Adipocyte (in vitro differentiated cells): ENCODE measurements at places on chromosomes 2 and 18.
A peak's percentile ranks its signal among the peaks of the same experiment; 100 is the strongest.

DNA sequence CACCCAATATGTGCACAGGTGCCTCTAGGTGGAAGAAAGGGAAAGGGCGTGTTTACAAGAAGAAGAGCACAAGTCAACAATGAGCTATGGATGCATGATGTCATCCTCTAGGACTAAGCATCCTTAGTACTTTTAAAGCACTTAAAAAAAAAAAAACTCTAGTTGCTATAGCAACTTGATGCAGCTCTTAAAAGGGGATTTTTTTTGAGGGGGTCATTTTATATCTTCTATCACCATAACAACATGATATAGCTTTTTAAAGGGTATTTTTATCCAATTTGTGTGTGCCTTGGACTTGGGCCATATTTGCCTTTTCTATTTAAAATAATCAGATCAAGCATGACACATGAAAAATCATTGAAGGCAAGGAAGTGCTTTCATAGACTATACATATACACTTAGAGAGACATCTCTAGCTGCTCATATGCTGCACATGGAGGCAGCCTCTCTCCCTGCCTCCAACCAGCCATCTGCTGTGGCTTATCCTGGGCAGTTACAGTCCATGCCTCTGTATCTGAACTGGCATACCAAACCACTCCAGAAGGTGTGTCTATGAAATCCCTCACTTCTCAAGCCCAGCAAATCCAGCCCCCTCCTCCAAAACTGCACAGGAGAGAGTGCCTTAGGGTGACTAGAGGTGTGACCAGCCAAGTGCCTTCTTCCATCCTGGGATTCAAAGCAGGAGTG lies 165.4 kb downstream of the MSH2 start:
- no peak for DNase-seq

- DNase-seq: peak; percentile 40
Measured at GRCh38 chr2:64697297-64698176, 43.8 kb upstream of the SERTAD2 start.

GRCh38 chr2:43110442-43110871 lies 115.9 kb downstream of the ZFP36L2 start:
- peak; percentile 67 for DNase-seq

DNA sequence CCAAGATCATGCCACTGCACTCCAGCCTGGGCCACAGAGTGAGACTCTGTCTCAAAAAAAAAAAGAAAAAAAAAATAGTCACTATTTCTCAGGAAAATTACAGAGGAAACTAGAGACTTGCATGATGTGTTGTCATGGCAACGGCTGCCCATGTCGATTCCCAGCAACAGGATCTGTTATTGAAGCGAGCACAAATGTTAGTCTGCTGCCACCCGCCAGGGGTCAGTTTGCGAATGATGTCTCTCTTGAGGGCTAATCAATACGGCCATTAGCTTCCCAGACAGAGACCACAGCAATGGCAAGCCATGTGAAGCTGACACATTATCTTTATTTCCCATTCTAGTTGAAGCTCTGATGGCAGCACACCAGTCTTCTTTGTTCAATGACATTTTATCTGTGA lies 32.4 kb upstream of the ACYP2 start:
- DNase-seq: no peak

GRCh38 chr2:20671036-20671735 lies 4.2 kb downstream of the GDF7 start:
- no peak for DNase-seq

GRCh38 chr2:42562474-42563144 lies 5.8 kb upstream of the MTA3 start:
- no peak for DNase-seq

- DNase-seq: peak; percentile 27
Measured at GRCh38 chr18:13372531-13372951, 154.0 kb downstream of the LDLRAD4 start.

- DNase-seq: no peak
Measured at GRCh38 chr2:46378616-46379015, 81.4 kb downstream of the EPAS1 start.

DNA sequence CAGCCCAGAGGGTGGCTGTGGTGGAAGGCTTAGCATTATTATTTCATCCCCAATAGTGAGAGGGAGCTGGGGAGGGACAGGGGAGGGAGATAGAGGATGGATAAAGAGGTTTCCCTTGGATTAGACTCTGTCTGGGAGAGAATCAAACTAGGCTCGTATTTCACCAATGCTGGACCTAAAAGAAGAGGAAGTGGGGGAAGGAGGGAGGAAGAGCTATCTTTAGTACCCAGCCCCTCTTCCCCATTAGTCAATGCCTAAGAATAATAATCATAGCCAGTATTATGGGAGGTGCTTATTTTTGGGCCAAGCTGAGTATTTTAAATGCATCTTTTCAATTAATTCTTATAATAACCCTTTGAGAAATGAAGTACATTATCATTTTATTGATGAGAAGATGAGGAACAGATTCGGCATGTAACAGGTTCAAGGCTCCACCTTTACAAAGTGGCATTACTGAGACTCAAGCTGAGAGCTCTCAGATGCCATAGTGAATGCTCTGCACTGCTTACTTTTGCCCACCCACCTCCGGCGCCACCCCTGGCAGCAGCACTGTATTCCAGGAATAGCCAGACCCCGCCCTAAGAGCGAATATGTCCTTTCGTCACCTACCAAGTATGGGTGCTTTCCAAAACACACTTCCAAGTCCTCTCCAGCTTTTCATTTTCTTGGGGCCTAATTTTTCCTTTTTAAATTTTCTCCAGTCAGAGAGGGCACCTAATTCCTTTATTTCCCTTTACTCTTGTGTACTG lies 21.0 kb downstream of the PAX8 start:
- no peak for DNase-seq

GRCh38 chr2:10894264-10894935 lies 17.3 kb upstream of the KCNF1 start:
- DNase-seq: no peak

DNA sequence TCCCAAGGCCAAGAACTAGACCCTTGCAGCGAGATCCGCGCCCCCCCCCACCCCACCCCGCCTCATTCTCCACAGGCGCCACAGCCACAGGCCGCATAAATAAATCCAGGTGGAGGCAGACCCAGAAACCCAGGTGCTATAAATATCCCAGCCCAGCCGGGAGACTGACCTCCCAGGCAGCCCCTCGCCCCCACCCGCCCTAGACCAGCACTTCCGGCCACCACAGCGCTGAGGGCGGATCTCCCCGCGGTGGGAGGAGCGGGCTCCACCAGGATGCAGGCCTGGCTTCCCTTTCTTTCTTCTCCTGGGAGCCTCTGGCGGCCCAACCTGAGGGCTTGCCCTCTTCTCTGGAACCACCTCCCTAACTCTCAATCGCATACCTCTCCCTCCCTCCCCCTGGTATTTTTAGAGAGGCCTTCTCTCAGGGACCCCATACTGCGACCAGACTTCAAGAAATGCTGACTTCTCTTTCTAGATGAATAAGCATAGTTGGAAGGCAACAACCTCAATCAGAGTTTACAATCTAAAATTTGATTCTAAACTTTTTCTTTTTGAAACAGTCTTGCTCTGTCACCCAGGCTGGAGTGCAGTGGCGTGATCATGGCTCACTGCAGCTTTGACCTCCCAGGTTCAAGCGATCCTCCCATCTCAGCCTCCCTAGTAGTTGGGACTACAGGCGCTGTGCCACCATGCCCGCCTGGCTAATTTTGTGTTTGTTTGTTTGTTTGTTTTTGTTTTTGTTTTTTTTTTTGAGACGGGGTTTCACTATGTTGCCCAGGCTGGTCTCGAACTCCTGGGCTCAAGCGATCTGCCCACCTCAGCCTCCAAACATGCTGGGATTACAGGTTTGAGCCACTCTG lies 55.0 kb downstream of the PKDCC start:
- DNase-seq: no peak

- no peak for DNase-seq
Measured at GRCh38 chr2:96113367-96113677, 3.0 kb downstream of the ADRA2B start.

GRCh38 chr2:54059504-54059903 lies 55.9 kb upstream of the ACYP2 start:
- no peak for DNase-seq
